ENCODE measurements at places on chromosomes 16 and 17.

GRCh38 chr17:68777856-68778694 is 176.9 kb upstream of the FAM20A start:
- DNase-seq: no peak

DNA sequence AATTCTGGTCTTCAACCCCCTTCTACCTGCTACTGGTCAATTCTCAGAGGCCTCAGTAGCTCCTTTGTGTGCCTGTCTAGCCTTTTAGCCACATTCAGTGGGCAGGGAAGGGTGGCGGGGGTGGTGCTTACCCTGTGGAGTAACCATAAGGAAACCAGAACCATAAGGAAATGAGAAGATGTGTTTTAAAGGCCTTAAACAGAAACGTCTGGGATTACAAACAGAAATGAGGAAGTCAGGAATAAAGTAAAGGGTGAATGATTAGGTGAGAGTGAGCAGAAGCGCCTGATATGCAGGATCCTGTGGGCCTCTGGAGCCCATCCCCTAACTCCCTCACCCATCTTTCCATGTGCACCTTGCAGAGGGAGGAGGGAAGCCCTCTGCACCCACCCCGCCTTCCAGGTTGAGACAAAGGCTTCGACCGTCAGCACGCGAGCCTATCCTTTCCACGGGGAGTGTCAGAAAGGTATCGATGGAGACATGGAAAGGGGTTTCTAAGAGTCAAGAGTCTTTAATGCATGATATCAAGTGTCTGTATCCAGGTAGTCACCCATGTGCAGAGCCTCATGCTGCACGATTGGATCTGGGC is 20.4 kb downstream of the KIAA0513 start:
- DNase-seq: no peak

GRCh38 chr17:44774271-44775135 is 15.7 kb downstream of the ADAM11 start:
- peak; percentile 93 for DNase-seq

DNA sequence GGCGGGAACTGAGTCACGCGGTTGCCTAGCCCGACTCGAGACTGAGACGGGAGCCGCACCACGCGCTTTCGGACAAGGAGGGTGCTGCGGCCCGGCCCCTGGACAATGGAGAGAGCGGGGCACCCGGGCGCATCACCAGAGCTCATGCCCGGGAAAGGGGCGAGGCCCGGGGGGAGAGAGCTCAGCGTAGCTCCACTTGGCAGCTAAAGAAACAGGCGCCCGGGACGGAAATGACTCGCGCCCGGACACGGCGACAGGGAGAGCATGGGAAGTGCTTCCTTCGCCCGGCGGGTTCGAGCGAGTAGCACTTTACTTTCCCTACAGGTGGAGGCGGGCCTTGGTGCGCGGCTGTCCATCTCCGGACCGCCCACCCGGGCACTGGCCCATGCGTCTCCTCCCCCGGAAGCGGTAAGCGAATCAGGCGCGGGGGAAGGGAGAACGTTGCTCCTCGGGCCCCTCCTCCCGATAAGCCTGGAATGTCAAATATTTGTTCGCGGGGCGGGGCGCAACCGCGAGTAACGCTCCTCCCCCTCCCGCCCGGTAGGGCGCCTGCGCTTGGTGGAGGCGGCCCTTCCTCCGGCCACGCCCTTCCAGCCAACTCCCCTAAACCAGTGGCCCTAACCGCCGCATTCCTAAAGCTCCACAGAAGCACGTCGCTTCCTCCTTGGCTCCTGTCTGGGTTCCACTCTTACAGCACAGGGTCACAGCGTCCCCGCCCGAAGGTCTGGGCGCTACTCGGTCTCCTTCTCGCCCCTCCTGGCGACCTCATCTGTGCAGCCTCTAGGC is 1.5 kb upstream of the ESRP2 start:
- DNase-seq: peak; percentile 90

DNA sequence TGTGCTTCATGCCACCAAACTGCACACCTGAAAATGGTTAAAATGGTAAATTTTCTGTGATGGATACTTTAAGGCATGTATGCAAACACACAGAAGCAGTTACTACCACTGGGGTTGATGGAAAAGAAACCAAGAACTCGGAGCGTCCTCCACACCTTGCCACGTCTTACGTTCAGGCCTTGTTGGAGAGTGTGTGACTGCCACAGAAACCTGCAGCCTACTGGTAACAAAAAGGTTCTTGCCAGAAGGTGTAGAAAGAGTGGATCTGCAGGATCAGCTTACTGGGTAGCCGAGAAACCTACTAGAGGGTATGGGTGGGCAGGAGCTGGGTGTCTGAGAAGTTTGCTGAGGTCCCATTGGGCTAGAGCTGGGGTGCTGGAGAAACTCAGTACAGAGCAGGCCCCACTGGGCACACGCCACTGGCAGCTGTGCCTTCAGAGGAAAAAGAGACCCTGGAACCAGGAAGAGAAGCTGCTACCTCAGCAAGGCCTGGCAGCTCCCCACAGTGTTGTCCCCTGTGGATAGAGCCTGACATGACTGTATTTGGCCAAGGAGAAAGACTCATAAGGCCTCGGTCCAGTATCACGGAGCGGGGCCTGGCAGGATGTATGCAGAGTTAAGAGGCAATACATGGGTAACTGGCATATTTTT is 204.6 kb downstream of the SEC14L1 start:
- no peak for DNase-seq

- DNase-seq: no peak
These were observed 2.0 kb upstream of the TVP23A start for GRCh38 chr16:10820546-10820945.

DNA sequence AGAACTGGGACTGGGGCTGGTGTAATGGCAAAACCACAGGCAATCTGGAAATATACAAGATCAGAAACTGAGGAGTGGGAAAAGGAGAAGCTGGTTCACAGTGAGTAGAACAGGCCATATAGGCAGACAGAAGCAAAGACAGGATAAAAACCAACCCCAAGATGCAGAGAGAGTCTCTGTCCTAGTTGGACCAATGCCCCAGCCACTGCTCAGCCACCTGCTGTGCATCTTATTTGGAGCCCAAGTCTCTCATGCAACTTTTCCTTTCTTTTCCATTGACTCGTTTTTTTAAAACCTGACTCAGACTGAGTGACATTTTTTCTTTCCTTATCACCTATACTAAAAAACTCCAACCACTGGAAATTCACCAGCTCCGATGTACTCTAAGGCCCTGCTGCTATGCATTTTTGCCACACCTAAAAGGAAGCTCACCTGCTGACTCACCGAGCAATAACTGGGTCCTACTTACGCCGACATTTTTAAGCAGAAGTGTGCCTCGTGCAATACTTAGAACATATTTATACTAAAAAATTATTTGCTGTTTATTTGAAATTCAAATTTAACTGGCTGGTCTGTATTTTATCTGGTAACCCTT is 100.8 kb upstream of the XYLT1 start:
- DNase-seq: no peak

DNA sequence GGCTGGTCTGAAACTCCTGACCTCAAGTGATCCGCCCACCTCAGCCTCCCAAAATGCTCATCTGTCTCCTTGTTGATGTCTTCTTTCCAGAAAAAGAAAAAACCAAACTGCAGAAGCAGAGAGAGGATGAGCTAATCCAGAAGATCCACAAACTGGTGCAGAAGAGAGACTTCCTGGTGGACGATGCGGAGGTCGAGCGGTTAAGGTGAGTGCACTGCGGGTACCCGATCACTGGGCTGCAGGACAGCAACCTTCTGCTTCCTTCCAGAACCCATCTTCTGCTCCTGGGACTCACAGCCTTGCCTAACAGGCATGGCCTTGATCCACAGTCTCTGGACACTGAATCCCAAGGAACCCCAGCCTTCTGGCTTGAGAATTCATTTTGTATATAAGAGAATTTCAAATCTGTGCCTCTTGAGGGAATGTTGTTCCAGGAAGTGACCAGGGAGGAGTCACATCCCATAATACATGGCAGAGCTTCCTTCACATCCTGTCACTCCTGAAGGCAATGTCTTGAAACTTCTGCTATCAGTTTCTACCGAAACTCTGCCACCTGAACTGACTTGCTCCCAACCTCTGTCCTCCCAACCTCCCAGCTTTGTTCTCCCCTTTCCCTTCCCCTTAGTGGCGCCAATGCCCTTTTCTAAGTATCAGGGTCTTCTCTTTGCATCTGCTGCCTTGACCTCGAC is 61.7 kb downstream of the MARF1 start:
- no peak for DNase-seq

GRCh38 chr16:25126820-25127232 is 15.3 kb downstream of the LCMT1 start:
- no peak for DNase-seq

DNA sequence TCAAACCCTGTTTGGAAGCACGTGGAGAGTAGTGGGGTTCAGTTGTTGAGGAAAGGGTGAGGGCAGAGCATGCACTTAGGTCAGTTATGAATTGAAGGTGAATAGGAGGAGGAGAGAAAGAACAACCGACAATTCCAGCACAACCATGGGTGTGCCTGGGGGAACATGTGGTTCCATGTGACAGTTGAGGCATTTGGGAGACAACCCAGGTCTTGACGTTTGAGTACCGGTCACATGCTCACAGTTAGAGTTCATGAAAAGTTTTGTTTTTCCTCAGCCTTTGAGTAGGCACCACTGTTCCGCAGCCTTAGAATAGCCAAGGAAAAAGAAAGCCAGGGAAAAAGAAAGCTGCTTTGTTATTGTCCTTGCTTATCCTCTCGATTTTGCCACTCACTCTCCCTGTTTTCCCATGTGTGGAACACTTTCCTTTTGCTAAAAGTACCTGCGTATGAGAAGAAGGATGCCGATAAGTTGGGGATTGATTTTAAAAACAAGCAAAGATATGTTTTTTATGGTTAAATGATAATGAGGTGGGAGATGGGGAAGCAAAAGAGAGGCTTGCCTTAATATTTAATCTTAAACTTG is 25.6 kb upstream of the ABCC11 start:
- DNase-seq: no peak

- DNase-seq: no peak
These were observed 189.9 kb downstream of the NTN1 start for GRCh38 chr17:9211133-9211765.

DNA sequence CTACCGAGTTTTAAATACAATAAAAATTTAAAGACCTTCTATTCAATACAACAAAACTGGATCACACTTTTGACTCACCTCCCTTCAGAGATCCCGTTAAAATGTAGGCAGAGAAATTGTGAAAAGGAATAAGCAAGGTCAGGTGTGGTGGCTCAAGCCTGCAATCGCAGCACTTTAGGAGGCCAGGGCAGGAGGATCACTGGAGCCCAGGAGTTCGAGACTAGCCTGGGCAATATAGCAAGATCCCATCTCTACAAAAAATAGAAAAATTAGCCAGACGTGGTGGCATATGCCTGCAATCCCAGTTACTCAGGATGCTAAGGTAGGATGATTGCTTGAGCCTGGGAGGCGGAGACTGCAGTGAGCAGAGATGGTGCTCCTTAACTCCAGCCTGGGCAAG is 16.7 kb downstream of the CHST5 start:
- DNase-seq: no peak

DNA sequence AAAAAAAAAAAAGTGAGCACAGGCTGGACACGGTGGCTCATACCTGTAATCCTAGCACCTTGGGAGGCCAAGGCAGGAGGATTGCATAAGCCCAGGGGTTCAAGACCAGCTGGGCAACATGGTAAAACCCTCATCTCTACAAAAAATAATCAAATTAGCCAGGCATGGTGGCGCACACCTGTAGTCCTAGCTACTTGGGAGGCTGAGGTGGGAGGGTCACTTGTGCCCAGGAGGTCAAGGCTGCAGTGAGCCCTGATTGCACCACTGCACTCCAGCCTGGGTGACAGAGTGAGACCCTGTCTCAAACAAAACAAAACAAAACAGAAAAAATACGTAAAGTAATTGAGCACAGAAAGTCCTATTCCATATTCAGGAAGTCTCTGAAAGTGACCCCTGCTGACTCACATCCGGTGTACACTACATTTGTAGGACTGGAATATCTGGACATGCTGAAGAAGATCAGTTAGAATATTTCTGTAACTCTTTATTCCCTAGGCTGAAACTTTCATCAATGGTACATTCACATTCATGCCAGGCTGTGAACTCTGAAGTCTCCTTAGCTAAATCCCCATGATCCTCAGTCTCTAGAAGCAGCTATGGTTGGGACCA is 66.0 kb upstream of the HAS3 start:
- DNase-seq: no peak

GRCh38 chr17:82148997-82149396 is 51.0 kb upstream of the FASN start:
- DNase-seq: no peak

DNA sequence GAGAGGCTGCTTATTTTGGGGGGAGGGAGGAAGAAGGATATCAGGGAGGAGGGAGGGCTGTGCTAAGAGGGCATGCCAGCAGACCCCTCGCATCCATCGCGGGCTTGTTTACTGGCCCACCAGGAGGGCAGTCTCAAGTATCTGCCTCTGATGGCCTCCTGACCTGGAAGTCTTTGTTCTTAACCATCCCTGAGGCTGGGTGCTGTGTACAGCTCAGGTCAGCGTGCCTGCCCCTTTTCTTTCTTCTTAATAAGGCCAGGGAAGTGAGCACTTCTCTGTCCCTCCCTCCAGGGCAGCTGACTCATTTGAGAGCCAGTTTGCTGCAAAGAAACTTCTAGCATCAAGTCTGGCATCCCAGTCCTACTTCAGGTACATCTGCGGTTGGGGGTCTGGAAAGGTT is 157.0 kb downstream of the CCDC182 start:
- no peak for DNase-seq

GRCh38 chr16:24525970-24526559 is 13.3 kb upstream of the RBBP6 start:
- DNase-seq: no peak

DNA sequence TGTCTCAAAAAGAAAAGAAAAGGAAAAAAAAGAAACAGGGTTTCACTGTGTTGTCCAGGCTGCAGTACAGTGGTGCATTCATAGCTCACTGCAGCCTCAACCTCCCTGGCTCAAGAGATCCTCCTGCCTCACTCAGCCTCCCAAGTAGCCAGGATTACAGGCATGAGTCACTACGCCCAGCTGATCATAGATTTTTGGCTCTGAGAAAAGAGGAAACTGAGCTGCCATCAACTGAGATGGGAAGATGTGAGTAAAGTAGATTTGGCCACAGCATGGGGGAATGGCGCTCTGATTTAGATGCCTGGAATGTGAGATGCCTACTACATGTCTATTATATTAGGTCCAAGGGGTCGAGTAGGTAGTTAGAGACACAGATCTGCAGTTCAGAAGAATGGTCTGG is 5.9 kb upstream of the NAGS start:
- no peak for DNase-seq

All from activated CD4-positive, CD25-positive, alpha-beta regulatory T cell treated with anti-CD3 and anti-CD28 coated beads, Interleukin-2, amount 50 U/mL, for 72 hours (primary cell).